IPS DF 19.7 (cell line): ENCODE measurements at places on chromosomes 4 and X.
A peak's percentile ranks its signal among the peaks of the same experiment; 100 is the strongest.

DNA sequence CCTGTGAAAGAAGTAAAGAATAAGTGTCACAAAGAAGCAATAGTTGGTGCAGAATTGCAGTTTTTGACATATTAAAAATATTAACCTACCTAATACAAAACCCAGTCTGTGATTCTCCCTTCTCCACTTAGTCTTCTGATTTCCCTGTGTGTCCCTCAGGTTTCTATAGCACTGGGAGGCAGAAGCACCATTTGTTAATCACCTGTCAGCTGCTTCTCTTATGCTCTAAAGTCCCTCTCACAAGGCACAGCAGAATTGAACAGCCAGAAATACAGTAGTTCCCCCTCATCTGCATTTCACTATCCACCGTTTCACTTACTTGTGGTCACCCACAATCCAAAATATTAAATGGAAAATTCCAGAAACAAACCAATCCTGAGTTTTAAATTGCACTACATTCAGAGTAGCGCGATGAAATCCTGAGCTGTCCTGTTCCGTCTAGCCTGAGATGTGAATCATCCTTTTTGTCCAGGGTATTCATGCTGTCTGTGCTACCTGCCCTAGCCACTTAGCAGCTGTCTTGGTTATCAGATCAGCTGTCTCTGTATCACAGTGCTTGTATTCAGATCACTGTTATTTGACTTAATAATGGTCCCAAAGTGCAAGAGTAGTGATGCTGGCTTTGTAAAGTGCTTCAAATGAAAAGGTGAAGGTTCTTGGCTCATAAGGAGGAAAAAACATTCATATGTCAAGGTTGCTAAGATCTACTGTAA, 984.1 kb upstream of the GRID2 start:
- DNase-seq = no peak

DNA sequence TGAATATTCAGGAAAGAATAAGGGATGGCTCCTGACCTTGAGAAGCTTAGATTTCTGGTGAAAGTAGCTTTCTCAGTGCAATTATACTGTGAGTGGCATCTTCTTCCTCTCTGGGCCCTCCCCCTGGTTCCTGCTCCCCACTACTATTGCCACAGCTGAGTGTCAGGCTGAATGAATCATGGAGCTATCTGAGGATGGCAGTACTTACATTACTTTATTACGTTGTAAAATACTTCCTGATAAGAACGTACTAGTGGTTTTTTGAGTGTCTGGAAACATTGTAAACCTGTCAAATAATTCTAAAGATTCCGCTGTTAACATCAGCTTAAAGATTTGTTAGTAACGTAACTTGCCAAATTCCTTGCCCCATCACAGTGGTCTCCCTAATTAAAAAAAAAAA, 36.2 kb downstream of the ARHGAP10 start:
- DNase-seq = no peak

GRCh38 chrX:96578781-96579180, 105.9 kb upstream of the DIAPH2 start:
- DNase-seq = no peak

GRCh38 chrX:39773923-39774773, 323.6 kb downstream of the BCOR start:
- no peak for DNase-seq

DNA sequence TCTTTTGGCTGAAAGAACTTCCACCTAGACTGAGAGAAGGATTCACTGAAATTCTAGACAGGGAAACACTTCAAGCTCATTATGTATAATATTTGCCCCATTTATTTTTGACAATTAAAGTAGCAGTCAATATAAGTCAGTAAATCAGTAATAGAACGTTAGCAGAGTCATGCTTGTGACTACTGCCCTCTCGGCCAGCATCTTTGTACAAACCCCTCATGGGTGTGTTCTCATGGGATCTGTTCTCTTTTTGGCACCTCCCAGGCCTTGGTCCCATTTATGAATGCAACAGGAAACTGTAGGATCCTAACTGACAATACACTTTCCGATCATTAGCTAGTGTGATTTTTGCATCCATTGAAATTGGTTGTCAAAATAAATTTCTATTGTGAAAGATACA, 2.9 kb downstream of the MSL3 start:
- DNase-seq = no peak

DNA sequence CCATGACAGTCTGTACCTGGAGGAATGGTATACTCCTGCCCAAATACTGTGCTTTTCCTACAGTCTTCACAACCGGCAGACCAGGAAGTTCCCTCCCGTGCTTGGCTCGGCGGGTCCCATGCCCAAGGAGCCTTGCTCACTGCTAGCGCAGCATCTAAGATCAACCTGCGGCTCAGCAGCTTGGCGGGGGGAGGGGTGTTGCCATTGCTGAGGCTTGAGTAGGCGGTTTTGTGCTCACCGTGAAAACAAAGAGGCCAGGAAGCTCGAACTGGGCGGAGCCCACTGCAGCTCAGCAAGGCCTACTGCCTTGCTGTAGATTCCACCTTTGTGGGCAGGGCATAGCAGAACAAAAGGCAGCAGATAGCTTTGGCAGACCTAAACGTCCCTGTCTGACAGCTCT, 152.7 kb downstream of the TEX11 start:
- DNase-seq = peak; percentile 28

DNA sequence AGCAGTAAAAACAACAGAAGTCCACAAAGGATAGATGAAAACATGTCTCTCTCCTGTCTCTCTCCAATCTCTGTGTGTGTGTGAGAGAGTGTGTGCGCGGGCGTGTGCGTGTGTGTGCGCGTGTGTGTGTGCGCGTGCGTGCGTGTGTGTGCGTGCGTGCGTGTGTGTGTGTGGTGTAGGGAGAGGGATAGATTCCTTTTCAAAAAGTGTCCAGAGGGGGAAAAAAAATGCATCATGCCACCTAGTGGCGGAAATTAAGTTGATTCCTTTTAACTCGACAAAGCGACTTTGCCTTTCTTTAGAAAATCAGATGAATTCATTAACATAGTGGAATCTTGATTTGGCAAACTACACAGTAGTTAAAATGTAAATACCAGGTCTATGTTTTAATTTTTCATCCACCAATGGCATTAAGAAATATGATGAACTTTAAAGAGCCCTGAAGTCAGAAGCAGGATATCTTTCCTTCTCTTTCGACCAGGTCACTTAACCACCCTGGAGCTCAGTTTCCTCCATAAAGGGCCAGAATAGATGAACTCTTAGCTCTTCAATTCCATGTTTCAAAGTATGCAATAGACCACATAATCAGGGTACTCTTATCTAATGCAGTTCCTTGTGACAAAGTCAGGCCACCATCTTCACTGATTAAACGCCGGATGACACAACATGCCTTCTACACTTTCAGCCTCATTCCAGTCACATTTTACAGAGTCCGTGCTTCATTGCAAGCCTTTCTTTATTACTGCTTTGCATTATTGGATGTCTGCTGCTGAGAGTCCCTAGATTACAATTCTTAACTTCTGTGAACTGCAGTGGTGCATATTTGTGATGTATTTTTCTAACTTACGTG, 162.8 kb downstream of the FBXO8 start:
- DNase-seq = peak; percentile 17

- DNase-seq = no peak
These were observed 1452.6 kb downstream of the PCDH7 start for GRCh38 chr4:32172761-32173160.

DNA sequence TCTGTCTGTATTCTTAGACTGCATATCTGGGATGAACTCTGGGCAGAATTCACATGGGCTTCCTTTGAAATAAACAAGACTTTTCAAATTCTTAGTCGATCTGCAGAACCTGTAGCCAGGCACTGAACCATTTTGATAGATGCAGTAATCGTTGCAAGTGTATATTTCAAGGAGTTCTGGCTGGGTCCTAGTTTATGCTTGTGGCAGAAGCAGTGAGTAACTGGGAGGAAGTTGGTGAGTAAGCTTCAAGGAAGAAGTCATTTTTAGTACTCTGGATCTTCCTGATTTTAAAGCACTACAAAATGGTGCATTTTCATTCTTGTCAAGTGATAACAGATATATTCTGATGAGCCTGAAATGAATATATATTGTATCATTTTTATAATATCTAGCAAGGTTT, 9.5 kb downstream of the HPRT1 start:
- no peak for DNase-seq

DNA sequence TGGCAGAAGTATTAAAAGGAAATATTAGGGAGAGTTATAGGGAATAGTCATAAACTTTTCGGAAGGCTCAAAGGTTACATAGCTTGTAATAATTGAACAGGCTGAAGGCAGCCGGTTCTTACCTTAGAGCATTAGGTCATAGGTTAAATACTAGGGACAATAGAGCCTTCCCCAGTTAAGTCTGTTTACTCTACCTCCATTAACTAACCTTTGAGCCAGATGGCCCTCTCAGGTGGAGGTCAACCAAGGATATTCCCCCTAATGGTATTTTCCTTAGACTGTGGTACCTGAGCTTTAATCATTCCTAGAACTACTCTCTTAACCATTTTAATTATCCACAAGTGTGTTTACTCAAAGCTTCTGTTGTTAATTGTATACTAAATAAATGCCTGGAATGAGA, 920.9 kb upstream of the PABPC4L start:
- DNase-seq = no peak

GRCh38 chr4:77154761-77155499, 2.1 kb upstream of the CCNG2 start:
- DNase-seq = no peak
